Caco-2 (cell line): ENCODE measurements at places on chromosomes 13 and 19. TPM values are rescaled to one million over a fixed set of nuclear protein-coding genes. Genes with fewer than 3 reads are reported as not detected.

DNA sequence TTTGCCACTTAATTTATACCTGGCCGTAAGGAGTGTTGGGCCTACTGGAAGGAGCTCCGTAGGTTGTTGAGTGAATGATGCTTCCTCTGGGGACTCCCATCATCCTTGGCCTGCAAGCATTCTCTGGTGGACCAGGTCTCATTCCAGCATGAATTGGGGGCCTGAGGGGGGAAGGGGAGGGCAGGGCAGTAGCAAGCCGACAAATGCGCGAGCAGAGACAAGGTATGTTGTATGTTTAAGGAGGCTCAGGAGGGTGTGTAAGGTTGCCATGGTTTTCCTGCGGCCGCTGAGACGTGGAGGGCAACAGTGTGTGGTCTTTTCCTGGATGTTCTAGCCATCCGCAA is 749 bp downstream of the ZNF264 start:
- peak; percentile 5 for DNase-seq

Gene HSPB6
- total RNA-seq: 0.48 and 0.81 TPM in 2 replicates

Gene NCAN
- total RNA-seq: not detected in 2 replicates

Gene PSPN
- 2.9 and 3.4 TPM in 2 replicates for total RNA-seq

DNA sequence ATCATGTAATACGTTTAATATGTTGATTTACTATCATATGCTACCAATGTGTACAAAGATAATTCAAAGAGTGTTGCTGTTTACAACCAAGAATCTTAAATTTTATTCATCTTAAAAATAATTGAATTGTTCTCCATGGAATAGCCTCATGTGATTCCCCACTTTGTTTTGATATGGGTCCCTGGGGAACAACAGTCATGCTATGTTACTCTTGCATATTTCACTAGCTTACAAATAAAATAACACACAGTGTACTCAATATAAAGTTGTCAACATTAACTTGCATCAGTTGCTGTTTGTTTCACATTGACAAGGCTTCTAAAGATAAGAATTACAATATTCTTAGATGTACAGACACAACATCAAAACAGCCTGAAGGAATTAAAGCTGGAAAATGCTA is 2.3 kb downstream of the ENOX1 start:
- no peak for DNase-seq

- DNase-seq: no peak
These were observed 173.2 kb downstream of the FLT1 start for GRCh38 chr13:28321756-28322155.

GRCh38 chr19:4488496-4488895 is 16.4 kb downstream of the HDGFL2 start:
- no peak for DNase-seq
